ENCODE measurements at places on chromosomes 13 and 19.
A peak's percentile ranks its signal among the peaks of the same experiment; 100 is the strongest.

- DNase-seq = peak; percentile 50
Observed at GRCh38 chr19:38727868-38728660, 16.2 kb downstream of the CAPN12 start.

DNA sequence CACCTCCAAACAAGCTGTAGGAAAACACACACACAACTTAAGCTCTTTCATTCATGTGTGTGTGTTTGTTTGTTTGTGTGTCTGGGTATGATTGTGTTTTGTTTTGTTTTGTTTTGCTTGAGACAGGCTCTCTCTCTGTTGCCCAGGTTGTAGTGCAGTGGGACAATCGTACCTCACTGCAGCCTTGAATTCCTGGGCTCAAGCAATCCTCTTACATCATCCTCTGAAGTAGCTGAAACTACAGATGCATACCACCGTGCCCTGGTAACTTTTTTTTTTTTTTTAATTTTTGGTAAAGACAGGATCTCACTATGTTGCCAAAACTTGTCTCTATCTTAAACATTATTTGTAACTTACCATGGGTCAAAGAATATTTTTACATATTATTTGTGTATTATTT is 431.7 kb downstream of the SLITRK1 start:
- no peak for DNase-seq

- DNase-seq = no peak
Observed at GRCh38 chr13:40220299-40220935, 446.0 kb downstream of the FOXO1 start.

DNA sequence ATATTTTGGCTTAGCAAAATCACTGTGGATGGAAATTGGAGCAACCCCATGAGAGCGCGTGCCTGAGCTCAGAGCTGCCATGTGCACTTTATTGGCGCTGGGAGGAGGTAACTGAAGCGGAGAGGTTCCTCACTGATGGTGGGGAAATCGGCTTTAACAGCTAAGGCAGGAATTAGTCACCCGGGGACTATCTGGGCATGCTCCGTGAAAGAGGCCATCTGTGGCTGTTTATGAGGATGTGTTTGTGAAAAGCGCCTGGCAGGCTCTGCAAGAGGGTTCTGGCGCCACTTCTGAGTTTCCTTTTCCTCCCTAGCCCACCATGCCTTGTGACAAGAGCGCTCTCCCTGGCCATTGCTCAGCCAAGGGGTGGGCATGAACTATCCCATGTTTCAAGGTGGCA is 815.6 kb downstream of the UQCRFS1 start:
- no peak for DNase-seq

DNA sequence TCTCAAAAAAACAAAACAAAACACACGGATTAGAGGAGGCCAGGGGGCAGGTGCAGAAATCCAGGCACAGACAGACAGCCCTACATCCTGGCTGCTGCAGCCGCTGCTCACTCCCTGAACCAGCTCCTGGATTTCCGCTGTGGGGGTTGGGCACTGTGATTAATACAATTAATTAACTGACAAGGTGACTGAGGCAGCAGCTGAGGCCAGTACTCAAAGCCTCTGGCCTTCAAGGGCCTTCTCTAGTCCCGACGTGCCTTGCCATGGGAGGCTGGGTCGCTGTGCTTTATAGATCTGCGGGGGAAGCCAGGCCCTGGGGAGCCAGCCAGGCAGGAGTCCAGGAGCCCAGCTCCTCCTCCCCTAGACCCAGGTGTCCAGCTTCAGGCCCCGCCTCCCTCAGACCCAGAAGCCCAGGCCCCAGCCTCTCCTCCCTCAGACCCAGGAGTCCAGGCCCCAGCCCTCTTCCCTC is 4.6 kb downstream of the NECTIN2 start:
- peak; percentile 35 for DNase-seq
